IMR-90 (cell line): ENCODE measurements at places on chromosomes 5 and 9. TPM values are rescaled to one million over a fixed set of nuclear protein-coding genes. Genes with fewer than 3 reads are reported as not detected.
A peak's percentile ranks its signal among the peaks of the same experiment; 100 is the strongest.

LHX6 gene
- 0.05 and 0.17 TPM in 2 replicates for polyA plus RNA-seq

GRCh38 chr9:136405481-136405880, 4.9 kb downstream of the ENTR1 start:
- no peak for DNase-seq

GRCh38 chr5:1268666-1269065, 26.2 kb downstream of the TERT start:
- no peak for DNase-seq

GRCh38 chr5:14574096-14574495, 7.5 kb upstream of the OTULINL start:
- no peak for DNase-seq

- peak; percentile 28 for DNase-seq
Measured at GRCh38 chr5:119943148-119943547, 313.8 kb downstream of the FAM170A start.

DNA sequence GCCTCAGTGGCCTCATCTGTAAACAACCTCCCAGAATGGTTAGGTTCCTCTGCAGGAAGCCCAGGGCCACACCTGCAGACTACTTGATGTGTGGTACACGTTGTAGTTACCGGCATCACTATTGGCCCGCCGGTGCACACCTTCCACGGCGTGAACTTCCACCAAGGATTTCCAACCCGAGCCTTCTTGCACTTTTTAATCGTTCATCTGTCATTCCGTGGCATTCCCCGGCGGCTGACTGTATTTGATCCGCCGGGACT, 5.3 kb upstream of the TRIM41 start:
- no peak for DNase-seq

- DNase-seq: no peak
Measured at GRCh38 chr9:77975036-77975435, 56.6 kb downstream of the GNAQ start.

GRCh38 chr5:124596595-124597421, 149.6 kb downstream of the ZNF608 start:
- peak; percentile 92 for DNase-seq

ARAP3 gene
- 6.6 and 6.9 TPM in 2 replicates for polyA plus RNA-seq

- DNase-seq: peak; percentile 51
Measured at GRCh38 chr5:41863871-41864486, 6.2 kb downstream of the OXCT1 start.

DNA sequence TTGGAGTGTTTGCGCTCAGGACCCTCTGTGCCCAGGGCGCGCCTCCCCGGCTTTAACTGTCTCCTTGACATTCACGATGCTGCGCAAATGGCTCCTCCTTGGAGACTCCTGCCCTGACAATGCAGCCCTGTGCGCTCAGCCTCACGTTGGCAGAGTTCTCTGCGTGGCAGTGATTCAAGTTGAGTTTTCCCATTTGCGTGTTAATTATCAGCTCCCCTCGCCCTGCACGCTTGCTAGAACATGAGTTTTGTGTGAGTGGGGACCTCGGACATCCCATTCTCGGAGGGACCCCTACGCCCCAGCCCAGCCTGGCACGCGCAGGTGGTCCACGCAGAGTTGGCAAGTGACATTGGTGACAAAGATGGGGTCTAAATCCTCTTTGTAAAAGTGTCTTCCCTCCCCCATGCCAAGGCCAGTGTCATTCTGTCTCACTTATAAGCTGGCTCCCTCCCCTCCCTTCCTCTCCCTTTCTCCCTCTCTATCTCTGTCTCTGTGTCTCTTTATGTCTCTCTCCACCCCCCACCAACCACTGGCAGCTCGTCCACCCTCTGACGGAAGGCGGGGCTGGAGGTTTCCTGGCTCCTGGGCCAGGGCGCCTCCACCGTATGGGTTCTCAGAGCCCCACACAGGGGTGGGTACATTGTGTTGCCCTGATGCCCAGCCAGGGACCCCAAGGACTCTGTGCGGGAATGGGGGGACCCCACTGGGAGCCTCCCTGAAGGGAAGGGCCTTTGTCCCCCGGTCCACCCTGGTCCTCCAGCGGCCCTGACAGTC, 169.3 kb downstream of the OLFM1 start:
- no peak for DNase-seq

DNA sequence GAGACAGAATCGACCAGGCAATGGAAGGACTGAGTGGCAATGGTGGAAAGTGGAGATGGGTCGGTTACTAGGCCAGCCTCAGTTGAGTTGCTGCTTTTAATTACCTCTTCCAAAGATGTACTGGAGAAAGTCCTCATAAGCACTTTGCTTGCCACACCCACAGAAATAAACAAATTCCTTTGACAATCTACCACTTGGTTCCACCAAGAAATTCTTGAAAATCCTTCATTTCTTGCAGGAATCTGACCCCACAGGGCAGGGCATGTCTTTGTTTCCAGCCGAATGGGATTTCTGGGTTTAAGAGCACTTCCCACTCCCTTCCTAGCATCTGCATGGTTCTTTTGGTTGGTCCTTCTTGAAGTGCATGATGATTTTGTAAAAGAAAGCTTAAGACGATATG, 54.5 kb downstream of the ADAMTS12 start:
- DNase-seq: no peak

DNA sequence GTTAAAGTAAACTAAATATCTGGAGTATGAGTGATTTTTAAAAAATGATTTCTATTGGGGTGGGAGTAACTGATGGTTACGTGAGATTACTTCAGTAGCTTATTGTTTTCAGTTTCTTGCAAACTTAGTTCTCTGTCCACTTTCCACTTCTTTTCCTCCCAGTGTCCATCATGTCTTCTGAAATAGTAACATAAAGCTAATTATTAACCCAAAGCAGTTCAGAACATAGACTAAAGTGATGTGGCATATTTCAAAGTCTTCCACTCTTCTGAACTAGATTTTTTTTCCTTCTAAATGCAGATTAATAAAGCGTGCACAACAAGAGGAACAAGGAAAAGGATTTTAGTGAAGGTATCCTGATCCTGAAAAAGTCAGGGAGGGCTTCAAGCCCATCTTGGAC, 114.1 kb downstream of the MAN2A1 start:
- no peak for DNase-seq

DNA sequence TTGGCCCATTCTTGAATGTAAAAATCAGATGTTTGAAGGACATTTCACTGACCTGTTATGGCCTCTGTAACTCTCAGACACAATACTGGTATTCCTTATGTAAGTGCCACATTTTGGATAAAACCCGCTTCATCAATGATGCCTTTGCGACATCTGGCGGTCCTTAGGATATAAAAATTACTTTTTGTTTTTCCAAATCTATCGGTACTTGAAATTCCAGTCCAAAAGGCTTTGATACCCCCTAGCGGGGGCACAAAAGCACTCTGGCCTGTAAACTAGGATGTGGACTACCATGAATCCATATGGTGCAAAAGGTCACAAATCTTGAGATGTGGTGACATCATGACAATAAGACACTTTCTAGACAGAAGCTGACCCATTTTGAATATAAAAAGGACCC, 291.8 kb downstream of the KIAA0825 start:
- no peak for DNase-seq

DNA sequence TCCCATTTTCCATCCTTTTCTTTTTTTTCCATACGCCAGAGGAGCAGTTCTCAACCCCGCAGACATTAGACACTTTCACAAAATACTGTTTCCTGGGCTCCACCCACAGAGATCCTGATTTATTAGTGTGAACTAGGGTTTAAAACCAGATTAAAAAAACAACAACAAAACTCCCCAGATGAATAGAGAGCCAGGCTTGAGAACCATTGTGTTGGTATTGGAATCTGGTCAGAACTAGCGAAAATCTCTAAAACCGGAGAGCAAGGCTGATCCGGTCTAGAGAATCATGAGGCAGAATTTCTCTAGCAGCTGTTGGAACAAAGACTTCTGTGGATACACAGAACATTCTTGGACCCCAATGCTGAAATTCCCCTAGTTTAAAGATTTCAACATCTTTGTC, 173.0 kb downstream of the PCSK1 start:
- no peak for DNase-seq

DNA sequence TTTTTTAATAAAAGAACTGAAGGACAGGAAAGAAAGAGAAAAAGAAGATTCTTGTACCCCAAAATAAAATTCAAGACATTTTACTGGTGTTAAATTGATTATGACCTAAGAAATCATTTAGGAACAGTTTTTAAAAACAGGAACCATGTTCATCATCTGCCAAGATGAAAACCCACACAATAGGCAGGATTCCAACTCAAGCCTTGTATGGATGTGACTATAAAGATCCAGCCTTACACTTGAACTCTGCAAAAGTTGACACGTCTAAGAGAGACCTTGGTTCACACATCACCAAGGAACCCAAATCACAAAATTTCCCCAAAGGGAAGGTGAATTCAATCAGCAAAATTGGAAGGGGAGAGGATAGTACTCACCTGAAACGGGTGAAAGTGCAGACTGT, 82.6 kb downstream of the SMIM23 start:
- DNase-seq: no peak

DNA sequence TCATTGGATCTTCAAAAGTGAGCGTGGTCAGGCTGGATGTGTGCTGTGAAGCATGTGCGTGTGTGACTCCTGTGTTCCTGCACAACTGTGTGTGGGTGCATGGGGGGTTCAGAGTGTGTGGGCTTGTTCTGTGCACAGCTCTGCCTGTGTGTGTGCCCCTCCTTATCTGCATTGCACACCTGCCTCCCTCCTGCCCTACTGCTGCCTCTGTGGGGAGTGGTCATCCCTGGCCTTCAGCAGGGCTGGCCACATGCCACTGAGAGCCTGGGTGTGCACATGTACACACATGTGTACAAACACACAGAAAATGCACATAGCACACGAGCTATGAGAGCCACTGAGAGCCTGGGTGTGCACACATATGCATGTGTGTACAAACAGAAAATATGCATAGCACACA, 92.1 kb downstream of the CACNA1B start:
- DNase-seq: no peak

DNA sequence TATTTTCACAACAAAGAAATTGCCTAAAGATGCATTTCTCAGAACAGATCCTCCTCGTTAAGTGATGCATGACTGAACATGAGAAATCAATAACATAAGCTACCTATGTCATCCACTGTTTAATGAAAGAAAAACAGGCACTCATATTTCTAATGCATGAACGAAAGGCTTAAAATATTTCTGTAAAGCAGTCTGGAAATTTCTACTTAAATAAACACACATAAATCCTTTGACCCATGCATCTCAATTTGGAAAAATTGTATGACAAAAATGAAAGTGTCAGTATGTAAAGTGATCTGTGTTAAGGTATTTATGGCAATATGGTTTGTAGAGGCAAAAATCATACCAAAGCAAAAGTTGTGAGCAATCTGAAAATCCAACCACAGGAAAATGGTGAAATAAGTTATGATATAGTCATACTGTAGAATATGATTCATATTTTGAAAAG, 399.2 kb upstream of the GRAMD2B start:
- DNase-seq: no peak

GRCh38 chr5:122774519-122774860, 390 bp upstream of the SNX2 start:
- DNase-seq: no peak

GRCh38 chr5:39186722-39187539, 32.4 kb downstream of the FYB1 start:
- DNase-seq: no peak

DNA sequence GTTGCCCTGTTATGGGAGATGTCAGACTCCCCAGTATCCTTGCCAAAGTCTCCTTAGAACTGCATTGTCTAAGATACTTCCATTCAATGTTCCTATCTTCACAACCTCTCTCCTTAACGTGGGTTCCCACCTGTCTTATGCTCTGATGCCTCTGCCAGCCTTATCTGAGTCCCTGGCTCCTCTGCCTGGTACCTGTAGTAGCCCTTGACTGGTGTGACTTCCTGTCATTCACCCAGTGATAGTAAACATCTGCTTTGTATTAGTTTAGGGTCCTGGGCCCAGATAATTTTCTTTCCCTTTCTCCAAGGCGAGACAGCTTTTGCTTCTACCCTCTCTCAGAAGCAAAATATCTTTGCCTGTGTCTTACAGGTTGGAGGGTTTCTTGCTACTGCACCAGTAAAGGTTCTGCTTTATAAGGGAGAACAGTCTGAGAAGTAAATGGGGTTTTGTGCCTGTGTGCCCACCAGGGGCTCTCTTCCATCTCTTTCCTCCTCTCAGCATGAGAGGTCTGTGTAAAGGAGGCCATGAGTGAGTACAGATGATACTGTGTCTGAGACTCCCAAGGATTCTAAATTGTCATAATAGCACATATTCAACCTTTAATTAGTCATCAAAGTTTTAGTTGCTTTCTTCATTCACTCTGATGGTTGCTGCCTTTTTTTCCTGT, 220.8 kb downstream of the PRR16 start:
- DNase-seq: peak; percentile 12

GRCh38 chr9:34992376-34992951, 2.9 kb downstream of the DNAJB5 start:
- DNase-seq: peak; percentile 94

DNA sequence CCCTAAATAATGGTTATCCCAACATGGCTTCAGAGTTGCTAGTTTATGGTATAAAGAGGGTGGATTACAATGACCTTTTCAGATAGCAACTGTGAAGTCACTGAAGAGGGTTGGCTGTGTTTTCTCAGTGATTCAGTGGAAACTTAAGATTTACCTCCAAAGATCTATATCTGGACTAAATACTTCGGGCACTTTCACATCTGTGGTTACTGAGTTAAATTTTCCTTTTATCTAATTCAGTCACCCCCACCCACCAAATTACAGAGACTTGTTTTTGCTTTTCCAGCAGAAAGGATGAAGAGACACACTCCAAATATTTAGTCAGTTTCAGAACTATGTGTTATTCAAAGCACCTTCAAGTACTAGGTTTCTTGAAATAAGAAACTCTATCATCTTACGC, 573.2 kb downstream of the CCDC171 start:
- peak; percentile 40 for DNase-seq

DNA sequence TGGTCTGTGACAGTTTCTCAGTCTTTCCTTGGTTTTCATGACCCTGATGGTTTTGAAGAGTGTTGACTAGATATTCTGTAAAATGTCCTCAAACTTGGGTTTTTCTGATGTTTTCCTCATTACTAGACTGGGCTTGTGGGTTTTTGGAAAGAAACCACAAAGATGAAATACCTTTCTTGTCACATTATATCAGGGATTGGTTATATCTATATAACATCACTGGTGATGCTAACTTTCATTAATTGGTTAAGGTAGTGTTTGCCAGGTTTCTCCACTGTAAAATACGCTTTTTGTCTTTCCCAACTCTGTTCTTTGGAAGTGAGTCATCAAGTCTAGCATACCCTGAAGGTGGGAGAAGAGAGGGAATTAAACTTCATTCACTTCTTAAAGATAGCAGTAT, 3.3 kb upstream of the IL31RA start:
- peak; percentile 32 for DNase-seq

GRCh38 chr5:167950126-167950721, 341.2 kb upstream of the WWC1 start:
- peak; percentile 67 for DNase-seq
